ENCODE measurements at places on chromosomes 6 and 20.

DNA sequence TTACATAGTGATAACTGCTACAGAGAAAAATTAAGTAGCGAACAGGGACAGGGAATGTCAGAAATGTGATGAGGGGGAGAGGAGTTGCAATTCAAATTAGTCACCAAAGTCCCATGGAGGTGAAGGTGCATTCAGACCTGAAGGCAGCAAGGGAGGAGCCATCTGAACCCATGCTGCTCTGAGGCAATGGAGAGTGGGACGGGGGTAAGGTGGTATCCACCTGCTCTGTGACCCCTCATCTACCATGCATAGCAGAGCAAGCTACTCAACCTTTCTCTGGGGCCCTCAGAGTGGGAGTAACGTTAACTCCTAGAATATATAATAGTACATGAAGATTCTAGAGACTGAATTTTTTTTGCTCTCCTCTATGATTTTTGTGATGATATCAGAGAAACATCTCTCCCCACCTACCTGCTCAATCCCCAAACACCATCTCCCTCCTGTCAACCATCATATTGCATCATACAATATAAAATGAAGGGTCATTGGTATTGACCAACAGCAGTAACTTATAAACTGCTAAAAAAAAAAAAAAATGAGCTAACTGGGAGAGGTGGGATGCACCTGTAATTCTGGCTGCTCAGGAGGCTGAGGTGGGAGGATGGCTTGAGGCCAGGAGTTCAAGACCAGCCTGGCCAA lies 16.6 kb upstream of the SCML4 start:
- no peak for DNase-seq

DNA sequence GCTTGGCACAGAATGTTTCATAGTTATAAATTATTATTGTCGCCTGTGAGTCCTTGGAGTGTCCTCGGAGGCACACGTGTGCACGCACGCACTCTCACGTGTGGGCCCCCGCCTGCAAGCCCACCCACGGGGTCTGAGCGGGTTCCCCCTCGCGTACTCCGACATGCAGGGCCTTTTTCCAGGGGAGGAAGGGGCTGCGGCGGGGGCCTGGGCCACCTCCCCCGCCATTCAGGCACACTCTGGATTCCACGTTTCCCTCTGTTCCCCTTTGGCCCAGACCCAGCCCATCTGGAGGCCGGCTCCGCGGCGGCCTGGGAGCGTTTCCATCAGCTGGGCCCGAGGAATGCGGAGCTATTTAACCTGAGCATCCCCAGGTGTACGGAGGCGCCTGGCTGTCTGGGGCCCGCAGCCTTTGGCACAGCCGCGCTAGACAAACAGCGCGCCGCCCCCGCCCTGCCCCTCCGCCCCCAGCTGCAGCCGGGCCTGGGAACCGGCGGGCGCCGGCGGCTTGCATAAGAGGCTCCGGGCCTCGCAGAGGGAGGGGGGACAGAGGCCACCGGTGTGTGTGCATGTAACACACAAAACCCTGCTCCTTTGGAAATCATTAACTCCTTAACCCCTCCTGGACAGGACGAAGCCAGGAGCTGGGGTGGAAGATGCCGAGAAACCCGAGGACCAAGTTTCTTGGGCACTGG lies 3.3 kb downstream of the ID1 start:
- DNase-seq = no peak

DNA sequence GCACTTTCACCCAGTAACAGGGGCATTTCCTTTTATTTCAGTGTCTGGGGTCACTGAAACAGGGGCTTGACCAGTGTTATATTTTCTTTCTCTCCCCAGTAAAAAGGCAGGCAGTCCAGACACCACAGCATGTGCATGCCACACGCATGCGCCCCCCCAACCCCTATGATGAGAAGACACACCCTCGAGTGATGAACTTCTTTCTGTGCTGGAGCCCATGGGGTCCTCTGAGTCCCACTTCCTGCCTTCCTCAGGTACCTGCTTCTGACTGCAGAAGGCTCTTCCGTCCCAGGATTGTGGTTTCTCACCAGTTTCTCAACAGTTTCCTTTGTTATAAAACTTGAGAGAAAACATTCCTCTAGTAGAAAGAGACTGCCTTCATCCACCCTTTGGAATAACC lies 45.7 kb upstream of the TMEM181 start:
- DNase-seq = no peak

GRCh38 chr6:40669343-40669742 lies 82.2 kb upstream of the LRFN2 start:
- no peak for DNase-seq

DNA sequence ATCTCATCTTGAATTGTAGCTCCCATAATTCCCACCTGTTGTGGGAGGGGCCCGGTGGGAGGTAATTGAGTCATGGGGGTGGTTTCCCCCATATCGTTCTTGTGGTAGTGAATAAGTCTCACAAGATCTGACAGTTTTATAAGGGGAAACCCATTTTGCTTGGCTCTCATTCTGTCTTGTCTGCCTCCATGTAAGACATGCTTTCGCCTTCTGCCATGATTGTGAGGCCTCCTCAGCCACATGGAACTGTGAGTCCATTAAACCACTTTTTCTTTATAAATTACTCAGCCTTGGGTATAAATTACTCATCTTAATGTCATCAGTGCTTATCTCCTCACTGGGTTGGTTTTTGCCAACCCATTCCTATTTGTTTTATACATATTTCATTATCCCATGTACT lies 142.0 kb upstream of the GMDS start:
- no peak for DNase-seq

- no peak for DNase-seq
Measured at GRCh38 chr20:63401384-63402110, 40.4 kb upstream of the CHRNA4 start.

GRCh38 chr20:56274156-56274555 lies 25.6 kb downstream of the MC3R start:
- DNase-seq = no peak

DNA sequence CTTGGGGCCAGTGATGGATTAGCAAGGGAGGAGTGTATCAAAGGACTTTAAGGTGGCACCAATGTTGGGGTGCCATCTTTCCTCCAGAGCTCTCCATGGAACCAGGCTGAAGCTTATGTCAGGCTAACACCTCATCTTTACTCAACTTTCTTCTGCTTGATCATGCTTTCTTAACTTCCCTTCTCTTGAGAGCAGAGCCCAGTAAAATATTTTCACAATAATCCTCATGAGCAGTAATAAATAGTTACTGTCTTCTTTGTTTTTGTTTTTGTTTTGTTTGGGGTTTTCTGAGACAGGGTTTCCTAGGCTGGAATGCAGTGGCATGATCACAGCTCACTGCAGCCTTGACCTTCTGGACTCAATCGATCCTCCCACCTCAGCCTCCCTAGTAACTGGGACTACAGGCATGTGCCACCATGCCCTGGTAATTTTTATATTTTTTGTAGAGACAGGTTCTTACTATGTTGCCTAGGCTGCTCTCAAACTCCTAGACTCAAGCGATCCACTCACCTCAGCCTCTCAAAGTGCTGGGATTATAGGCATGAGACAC lies 127.9 kb upstream of the TOP1 start:
- DNase-seq = no peak

DNA sequence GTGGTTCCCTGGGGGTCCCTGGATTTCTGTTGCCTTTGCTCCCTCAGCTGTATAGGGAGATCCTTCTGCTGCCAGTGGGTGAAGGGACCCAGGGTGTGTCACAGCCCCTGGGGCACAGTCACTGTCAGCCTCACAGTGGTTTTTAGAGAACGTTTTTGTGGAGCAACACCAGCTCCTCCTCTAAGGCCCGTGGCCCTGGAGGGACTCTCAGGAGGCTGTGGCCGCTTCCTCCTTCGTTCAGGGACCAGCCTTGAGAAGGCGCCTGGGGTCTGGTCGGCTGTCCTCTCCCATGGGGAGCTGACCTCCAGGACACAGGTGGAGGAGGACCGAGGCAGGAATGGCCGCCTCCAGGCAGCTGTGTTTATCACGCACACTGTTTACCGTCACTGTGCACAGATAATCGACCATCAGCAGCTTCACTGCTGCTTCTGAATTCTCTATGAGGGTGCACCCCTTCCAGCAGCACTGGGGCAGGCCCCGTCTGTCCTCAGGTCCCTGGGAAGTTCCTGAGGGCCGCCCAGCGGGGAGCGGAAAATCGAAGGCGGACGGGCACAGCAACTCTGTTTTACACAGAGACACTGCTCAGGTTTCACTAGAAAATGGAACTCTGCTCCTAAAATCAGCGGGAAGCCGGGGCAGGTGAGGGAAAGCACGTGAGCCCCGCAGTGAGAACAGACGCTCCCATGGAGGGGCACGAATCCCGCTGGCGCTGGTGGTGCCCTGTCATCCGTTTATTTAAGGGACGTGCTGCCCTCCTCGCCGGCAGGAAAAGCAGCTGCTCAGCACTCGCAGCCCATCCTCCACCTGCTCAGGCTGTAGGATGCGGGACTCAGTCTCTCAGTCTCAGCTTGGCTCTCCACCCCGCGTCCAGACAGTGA lies 10.4 kb upstream of the FRMD1 start:
- DNase-seq = no peak

DNA sequence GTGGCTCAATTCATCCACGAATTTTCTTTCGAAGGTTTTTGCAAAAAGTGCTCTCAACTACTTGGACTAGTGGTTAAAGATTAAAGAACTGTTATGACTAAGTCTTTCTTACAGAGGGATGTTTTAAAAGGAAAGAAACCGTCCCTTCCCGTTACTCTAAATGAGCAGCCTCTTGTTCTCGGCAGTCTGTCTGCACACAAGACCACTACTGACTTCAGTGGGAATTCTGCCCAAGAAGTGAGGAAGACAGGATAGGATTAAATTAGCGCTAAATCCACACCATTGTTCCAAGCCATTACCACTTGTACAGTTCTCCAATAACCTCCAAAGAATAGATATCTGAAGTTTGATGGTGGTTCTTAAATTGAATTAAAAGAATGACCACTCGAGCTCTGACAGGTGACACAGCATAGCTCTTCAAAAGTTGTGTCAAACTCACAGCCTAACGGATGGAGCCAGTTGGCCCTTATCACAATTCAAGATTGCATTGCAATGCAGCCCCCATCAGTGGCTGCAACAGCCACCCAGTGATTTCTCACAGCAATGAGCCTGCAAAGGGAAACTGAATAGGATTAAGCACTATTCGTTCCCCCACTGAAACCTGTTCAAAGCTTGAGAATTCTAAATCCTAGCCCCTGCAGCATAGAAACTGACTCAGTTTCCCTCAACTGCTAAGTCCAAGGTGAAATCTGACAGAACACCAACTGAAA lies 1.8 kb downstream of the EPB41L2 start:
- no peak for DNase-seq

GRCh38 chr6:30752157-30752927 lies 8.0 kb upstream of the IER3 start:
- no peak for DNase-seq

- DNase-seq = no peak
Measured at GRCh38 chr20:25364180-25364788, 26.4 kb downstream of the ABHD12 start.

GRCh38 chr20:37346535-37347346 lies 801 bp downstream of the SRC start:
- no peak for DNase-seq

DNA sequence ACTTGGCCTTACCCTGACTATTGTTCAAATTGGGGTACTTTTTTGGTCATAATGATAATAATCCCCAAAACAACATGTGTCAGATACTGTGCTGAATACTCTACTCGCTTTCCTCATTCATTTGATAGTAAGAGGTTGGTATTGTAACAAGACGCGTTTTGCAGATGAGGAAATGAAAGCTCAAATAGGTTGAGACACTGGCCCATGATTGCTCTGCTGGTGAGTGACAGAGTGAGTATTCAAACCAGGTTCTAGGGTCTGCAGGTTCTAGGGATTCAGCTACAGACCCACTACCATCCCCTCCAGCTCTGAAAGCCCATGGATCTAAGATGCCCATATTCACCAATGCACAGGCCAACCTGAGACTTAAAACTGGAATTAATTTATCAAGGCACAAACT lies 1.3 kb upstream of the ENPP4 start:
- no peak for DNase-seq

- no peak for DNase-seq
Measured at GRCh38 chr20:44357555-44358125, 2.1 kb downstream of the HNF4A start.

DNA sequence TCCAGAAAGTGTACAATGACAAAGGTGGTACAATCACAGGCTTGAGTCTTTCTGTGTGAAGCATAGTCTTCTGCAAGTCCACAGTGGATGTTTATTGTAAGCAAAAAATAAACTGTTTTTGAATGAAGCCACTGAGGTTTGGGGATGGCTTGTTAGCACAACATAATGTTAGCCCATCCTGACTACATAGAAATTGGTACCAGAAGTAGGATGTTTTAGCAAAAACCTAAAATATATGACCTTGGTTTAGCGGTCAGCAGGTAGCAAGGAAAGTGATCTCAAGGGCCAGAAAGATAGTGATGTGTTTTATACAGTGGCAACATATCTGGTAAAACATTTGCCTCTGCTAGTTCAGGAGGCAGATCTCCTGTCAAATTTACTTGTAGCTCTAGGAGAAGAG lies 15.8 kb downstream of the PLAGL1 start:
- DNase-seq = no peak

GRCh38 chr6:38676974-38677544 lies 25.9 kb downstream of the GLO1 start:
- no peak for DNase-seq

DNA sequence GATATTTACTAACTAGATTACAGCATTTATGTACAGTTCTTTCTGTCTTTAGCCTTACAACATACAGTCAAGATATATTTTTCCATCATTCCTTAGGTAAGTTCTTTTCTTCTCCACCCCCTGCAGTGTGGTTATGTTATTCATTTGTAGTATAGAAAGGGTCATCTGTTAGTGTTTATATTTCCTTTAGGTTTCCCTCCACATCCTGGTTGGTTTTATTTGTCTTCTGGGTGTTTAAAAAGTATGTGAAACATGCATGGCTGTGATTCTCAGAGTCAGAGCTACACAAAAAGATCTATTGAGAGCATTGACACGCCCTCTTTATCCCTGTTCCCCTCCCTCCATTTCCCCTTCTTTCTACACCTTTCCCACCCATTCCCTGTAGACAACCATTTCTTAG lies 20.1 kb downstream of the DHX35 start:
- DNase-seq = no peak

DNA sequence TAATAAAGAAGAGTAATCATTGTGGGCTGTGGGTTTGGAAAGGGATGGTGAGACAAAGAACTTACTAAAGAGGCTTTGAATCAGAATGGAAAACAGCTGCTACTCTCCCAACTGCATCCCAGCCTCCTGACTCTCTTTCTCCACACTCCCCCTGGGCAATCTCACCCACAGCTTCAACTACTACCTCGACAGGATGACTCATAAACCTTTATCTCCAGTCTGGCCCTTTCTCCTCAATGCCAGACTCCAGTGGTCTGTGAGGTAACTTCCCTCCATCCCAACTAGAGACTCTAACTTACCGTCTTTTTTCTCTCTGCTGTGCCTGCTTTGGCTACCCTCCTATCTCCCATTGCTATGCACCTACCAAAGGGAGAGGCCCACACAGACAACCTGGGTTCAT lies 135.3 kb upstream of the RREB1 start:
- DNase-seq = no peak

GRCh38 chr20:56676679-56677078 lies 47.6 kb downstream of the TFAP2C start:
- DNase-seq = no peak

DNA sequence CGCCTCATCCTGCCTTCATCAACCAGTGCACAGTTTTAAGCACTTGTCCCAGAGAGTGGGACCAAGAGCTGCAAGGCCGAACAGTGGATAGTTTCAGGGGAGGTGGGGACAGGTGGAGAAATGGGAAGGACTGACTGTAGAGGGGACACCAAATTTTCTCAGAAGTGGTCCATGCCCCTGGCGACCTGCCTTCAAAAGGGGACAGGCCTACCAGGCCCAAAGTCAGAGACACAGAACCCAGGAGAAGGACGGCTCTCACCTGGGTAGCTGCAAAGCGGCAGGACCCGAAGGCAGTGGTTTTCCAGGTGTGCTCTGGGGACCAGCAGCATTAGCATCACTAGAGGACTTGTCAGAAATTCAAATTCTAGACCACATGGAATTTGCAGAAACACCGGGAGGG lies 5.8 kb downstream of the TFEB start:
- no peak for DNase-seq
